ENCODE measurements at places on chromosomes 1 and 21. TPM values are rescaled to one million over a fixed set of nuclear protein-coding genes. Genes with fewer than 3 reads are reported as not detected.

The CELA2B gene
- total RNA-seq, result not detected

The CA14 gene
- not detected for total RNA-seq

The VASH2 gene
- 2.3 TPM for total RNA-seq

The NBPF4 gene
- total RNA-seq, result not detected

DNA sequence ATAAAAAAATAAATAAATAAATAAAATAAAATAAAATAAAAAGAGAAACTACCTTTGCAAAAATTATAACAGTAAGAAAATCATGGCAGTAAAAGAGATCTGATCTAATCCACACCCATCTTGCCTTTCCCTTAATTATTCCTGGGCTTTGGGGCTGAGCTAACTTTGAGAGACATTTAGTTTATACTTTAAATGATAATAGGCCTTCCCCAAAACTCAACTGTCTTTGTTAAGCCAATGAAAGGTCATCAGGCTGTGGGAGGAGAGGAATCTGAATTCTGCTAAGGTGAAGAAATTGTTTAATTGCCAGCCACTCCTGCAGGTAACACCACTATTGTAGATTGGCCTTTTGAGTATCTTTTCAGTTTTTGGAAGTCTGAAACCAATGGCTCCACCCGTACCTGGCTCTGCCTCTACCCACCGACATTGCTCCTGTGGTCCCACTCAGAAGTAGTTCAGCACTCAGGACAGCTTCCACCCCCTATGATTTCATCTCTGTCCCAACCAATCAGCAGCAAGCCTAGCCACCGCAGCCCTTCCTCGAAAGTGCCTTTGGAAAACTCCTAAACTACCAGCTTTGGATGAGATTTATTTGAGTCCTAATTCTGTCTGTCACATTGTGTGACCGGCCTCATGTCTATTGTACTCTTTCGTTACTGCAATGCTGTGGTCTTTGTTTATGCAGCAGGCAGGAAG is 23.0 kb upstream of the PNRC2 start:
- DNase-seq, result no peak

GRCh38 chr1:40651138-40651857 is 14.2 kb downstream of the RIMS3 start:
- DNase-seq, result no peak

- no peak for DNase-seq
These were observed 13.1 kb downstream of the MAP1LC3C start for GRCh38 chr1:241985787-241986186.

GRCh38 chr1:167057241-167057688 is 32.9 kb downstream of the GPA33 start:
- no peak for DNase-seq

DNA sequence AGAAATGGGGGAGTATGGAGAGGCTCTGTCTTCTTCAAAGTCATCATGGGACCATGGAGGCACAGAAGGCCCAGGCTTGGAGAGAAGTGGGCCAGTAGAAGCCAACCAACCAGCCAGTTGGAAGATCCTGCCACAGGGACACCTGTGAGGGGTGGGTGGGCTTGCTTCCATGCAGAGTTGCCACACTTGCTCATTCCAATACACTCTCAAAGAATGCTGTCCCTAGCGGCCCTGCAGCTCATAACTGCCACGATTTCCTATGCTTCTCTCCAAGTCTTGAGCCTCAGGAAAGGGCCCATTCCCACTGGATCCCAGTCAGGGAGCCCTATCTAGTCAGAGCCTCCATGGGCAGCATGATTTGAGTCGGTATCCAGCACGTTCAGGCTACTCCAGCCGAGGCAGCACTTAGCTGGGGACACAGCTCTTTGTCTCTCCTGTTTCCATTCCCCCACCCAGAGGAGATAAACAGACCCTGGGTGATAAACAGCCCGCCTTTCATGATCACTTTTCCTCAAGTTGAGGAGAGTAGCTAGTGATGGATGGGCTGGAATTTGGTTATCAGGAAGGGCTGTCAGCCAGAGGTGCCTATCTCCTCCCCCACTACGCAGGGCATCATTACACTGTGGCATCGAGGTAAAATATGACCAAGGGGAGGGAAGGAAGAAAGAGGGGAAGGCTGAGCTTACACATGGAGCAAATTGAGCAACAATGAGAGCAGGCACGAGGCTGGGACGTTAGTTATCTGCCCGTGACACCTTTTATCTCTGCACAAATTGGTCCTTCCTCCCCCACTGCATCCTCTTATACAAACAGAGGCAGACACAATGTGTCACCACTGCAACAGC is 64.6 kb downstream of the ERI3 start:
- DNase-seq, result no peak

GRCh38 chr1:24319312-24319863 is at the start of gene GRHL3:
GRHL3 (plus strand) TSS chr1:24319357; CDS start chr1:24319552, 195 bp downstream.
- no peak for DNase-seq

DNA sequence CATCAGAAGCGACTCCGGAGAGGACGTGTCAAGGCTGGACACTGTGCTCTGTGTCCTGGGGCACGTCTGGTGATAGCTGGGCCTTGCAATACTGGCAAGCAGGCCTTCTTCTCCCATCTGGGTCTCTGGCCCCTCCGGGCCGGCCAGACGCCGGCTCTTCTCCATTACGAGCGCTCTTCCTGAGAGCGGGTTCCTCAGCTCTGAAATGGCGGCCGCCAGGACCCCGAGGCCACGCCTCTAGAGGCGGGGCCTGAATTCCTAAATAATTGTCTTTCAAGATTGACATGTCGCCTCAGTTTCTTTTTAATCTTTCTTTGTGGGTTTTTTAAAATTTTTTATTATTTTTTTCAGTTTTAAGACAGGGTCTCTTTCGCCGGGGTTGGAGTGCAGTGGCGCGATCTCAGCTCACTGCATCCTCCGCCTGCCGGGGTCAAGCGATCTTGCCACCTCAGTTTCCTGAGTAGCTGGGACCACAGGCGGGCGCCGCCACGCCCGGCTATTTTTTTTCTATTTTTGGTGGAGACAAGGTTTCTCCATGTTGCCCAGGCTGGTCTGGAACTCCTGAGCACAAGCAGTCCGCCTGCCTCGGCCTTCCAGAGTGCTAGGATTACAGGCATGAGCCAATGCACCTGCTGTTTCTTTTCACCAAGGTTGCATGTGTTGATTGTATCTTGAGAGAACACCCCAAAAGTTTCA is 9.2 kb downstream of the RNF2 start:
- no peak for DNase-seq

DNA sequence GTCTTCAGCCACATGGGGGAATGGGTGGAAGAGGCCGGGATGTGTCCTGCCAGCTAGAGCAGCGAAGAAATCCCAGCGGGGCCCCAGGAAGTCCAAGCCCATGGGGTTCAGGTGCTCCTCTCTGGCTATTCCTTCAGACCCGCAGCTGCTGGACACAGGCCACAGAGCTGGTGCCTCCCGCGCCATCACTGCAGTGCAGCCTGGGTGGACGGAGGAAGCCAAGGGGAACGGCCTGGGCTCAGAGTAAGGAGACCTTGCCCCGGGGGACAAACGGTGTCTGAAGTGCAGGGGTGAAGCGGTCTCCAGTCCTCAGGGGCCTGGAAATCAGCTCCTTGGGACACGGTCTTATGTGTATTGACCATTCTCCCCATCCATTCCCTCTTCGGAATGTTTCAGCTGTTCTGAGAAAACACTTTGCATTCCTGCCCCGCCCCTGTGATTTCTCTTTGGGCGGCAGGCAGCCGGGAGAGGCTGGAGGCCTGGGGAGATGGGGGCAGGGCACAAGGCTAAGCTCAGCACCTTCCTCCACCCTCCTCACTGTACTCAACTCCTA is 18.4 kb downstream of the MTHFR start:
- DNase-seq, result peak; percentile 63

DNA sequence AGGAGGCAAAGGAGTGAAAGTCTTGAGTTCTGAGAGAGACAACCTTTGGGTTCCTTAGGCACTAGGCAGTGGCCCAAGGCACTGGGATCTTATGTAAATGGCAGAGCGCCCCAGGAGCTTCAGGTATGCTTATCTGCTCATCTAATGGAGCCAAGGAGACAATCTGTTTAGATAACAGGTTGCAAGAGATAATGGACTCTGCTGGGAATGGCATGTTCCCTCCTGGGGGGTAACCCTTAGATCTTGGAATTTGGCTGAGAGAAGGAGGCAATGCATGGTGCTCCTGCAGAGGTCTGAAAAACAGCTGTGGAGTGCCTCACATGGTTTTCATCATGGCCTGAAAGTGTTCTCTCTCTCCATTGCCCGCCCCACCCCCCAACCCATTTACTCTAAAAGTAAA is 44.1 kb upstream of the WLS start:
- no peak for DNase-seq

Measured in uterus (tissue), 4 donors.